Stimulated activated CD4-positive, alpha-beta T cell treated with anti-CD3 and anti-CD28 coated beads, Interleukin-1b, Interleukin-23, amount 100 ng/mL, for 24 hours (primary cell): ENCODE measurements at places on chromosomes 6 and 20.

- no peak for DNase-seq
These were observed 53.9 kb upstream of the DDR1 start for GRCh38 chr6:30830438-30830837.

DNA sequence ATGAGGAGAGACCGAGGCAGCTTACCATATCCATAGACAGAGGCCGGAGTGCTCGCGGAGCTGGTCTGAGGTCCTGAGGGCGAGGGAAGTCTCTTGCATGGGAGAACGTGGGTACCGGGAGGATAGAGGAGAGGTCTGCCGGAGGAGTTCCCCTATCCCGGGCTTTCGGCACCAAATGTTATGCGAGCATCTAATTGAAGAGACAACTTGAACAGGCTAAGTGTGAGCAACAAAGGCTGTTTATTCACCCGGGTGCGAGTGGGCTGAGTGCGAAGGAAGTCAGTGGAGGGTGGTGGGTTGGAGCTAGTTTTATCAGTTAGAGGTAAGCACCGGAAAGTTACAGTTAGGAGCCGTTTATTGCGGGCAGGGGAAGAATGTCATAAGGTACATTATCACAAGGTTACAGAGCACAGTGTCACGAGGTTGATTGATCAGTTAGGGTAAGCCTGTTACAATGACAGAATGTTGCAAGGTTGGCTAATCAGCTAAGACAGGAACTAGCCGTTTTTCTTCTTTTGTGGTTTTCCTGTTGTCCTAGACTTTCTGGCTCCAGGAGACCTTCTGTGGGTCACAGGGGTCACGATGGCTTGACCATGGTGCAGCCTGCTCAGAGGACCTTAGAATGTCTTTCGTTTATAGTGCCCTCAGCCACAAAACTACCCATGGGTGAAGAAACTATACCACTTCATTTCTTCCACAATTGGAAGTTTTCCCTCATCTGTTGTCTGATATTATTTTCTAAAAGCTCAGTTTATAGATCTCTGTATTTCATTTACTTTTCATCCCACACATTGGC, 746.0 kb upstream of the ADGRB3 start:
- no peak for DNase-seq

- DNase-seq: no peak
These were observed 757.5 kb upstream of the NRSN1 start for GRCh38 chr6:23368557-23368956.

DNA sequence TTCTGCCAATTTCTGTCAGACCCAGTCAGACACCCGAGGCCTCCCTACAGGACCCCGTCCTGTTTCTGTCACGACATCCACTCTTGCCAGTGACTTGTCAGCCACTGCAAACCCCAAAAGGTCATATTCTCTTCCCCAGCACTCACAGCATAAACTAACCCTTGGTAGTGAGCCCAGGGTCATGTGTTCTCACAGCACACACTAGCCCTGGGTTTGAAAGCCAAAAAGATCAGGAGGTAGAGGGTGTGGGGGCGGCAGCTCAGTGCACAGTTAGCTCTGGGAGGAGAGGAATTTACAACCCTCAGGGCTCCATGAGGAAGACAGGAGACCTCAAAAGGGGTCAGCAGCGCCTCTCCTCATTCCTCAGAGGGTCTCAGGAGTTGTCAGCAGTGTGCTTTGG, 9.9 kb upstream of the SNX9 start:
- DNase-seq: no peak

DNA sequence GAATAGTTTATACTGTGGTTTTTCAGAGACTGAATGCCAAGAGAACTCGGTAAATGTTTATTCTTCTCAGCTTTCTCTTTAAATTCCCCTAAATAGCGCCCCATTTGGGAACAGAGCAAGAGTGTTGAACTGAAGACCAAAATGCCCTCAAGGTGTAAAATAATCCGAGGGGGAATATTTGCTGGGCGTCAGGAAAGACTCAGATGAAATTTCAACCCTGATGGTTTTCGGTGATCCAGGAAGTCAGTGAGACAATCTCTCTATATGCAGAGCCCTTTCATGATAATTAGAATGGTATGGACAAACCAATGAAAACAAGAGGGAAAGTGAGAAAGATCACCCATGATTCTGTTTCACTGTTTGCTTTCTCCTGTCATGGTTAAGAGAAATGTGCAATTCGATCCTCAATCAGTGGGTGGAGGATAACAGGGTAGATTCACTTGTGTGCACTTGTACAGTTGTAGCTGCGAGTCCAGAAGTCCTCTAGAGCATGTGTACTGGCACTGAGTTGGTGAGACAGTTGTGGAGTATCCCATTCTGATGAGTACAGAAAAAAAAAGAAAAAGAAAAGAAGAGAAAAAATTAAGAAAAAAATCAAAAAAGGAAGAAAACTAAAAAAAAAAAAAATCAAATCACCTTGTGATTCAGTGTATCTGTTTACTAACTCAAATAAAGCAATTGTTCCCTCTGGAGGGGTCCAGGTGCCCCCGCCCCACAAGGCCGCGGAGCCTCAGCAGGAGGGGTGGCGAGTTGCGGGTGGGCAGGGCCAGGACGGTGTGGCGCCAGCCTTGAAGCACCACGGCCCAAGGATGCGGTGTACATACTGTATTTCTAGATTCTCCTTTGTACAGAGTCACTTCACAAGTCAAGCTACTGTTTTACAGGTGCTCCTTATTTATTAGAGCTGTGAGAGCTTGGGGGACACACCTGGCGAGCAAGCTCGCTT, 164.9 kb downstream of the SCML4 start:
- no peak for DNase-seq

GRCh38 chr6:137910424-137910834, 43.4 kb downstream of the TNFAIP3 start:
- DNase-seq: no peak

DNA sequence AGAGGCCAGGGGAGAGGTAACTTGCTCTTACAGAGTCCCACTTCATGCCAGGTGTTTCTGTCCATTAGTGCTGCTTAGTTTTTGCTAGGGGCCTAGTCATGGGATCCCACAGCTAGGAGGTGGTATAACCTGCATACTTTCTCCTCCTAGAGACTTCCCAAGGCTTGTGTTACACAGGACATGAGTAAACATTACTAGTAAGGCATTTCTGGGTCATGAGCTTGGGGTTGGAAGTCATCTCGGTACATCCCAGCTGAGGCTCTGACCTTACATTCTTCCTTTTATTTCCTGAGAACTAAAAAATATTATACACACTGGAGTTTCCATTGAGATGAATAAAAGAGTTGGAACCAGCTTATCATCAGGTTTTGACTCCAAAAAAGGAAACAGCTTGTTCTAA, 20.9 kb upstream of the PNPLA1 start:
- DNase-seq: no peak

DNA sequence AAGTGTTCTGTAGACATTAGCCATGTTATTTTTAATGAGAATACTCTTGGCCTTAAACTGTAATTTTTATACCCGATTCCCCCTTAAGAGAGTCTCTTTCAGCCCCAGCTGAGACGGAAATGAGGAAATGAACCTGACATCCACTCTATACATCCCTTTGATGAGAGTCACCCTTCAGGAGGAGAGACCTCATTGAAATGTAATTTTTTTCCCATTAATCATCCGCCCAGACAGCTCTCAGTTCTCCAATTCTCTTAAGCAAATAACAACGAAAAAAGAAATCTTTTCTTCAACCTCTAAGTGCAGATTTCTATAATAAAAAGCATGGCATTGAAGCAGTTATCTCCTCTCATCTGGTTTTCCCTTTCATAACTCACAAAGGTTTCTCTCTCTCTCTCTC, 243.8 kb upstream of the PMEPA1 start:
- DNase-seq: no peak

GRCh38 chr6:27140999-27141528, 106.4 kb upstream of the PRSS16 start:
- no peak for DNase-seq

DNA sequence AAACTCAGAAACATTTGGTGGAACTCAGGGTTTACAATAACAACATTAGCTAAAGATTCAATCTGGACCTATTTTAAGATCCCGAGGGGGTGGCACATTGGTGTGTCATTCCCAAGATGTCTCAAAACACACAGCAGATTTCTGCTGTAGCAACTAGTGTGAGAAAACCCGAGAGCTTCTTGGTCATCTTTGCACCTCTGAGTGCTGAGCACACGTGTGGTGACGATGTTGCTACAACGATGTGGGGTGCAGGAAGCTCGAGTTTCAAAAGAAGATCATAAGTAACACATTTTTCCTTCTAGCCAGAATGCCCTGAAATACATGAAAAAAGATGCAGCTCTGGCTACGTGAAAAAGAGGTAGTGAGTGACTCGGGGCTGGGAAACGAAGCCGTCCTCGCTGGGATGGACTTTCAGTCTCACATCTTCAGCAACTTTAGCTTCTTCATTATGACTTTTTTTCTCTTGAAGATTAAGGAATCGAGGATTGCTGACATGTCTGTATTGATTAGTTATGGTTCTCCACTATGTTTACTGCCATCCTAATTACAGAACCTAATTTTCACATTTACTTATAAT, 1.5 kb downstream of the RAMACL start:
- no peak for DNase-seq

- DNase-seq: no peak
These were observed 298.3 kb upstream of the SASH1 start for GRCh38 chr6:148044261-148044751.
